ENCODE measurements at places on chromosomes 5 and 9. TPM values are rescaled to one million over a fixed set of nuclear protein-coding genes. Genes with fewer than 3 reads are reported as not detected.

DNA sequence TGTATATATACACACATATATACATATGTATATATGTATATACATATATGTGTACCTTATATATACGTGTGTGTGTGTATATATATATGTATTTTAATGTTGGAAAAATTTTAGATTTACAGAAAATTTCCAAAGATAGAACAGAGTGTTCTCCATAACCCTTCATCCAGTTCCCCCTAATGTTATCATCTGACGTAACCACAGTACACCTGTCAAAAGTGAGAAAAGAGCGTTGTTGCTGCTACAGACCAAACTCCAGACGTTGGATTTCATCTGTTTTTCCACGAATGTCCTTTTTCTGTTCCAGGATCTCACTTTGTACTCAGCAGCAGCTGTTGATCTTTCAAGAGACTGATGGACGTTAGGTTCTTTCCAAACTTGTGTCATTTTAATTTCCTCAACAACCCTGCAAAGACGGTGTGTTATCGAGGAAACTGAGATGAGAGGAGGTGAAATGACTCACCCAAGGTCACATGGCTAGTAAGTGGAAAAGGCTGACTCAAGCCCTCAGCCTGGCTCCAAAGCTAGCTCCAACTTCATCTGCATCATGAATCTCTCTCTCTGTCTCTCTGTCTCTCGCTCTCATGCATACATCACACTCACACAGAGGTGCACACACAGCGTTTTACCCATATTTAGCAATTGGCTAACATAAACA is 17.0 kb upstream of the NTNG2 start:
- DNase-seq: no peak

GRCh38 chr9:79699479-79699878 is 127.7 kb downstream of the TLE4 start:
- no peak for DNase-seq

DNA sequence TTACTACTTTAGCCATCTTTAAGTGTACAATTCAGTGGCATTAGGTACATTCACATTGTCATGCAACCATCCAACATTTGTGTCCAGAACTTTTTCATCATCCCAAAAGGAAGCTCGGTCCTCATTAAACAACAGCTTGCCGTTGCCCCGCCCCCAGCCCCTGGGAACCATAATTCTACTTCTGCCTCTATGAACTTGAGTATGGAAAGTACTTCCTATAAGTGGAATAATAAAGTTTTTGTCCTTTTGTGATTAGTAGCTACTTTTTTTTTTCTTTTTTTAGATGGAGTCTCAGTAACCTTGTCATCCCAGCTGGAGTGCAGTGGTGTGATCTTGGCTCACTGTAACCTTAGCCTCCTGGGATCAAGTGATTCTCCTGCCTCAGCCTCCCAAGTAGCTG is 5.0 kb downstream of the GBGT1 start:
- no peak for DNase-seq

DNA sequence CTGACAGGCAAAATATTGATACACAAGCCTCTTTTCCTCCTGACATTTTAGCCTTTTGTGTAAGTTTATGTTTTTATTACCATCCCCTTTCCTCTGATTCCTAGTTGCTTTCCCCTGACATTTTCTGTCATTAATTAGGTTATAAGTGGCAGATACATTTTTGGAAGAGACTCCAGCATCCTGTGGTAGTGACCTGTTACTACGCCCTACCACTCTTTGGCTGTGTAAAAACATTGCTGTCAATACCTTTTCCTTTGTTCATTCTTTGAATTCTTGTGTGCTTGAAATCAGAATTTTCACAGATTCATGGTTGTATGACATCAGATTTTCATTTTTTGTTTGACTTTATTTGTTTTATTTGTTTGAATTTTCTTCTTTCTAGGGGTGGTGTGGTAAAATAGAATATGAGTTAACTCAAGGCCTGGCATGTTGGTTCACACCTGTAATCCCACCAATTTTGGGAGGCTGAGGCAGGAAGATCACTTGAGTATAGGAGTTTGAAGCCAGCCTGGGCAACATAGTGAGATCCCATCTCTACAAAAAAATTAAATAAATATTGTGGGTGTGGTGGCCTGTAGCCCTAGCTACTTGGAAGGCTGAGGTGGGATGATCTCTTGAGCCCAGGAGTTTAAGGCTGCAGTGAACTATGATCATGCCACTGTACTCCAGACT is 43.4 kb downstream of the UBE2R2 start:
- DNase-seq: no peak

Gene POU5F2
- polyA plus RNA-seq: 0.08 TPM
